ENCODE measurements at places on chromosomes 3 and 15.

- DNase-seq = no peak
These were observed 40.9 kb upstream of the EPHB1 start for GRCh38 chr3:134753999-134754742.

DNA sequence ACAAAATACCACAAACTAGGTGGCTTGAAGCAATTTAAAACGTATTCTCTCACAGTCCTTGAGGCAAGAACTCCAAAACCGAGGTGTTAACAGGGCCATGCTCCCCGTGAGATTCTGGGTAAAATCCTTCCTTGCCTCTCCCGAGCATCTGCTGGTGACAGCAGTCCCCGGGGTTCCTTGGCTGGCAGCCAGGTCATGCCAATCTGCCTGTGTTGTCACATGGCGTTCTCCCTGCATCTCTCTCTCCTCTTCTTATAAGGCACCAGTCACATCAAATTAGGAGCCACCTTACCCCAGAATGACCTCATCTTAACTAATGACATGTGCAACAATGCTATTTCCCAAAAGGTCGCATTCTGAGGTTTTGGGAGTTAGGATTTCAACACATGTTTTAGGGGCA, 26.3 kb upstream of the LRRN1 start:
- DNase-seq = no peak

- DNase-seq = no peak
These were observed 76.0 kb downstream of the P2RY1 start for GRCh38 chr3:152910966-152911365.

GRCh38 chr3:176590722-176591121, 606.6 kb downstream of the TBL1XR1 start:
- DNase-seq = no peak

- no peak for DNase-seq
These were observed 625.8 kb downstream of the TAFA4 start for GRCh38 chr3:68306571-68306970.

Measured in T1000 (cell line).